ENCODE measurements at places on chromosomes 7 and 10. TPM values are rescaled to one million over a fixed set of nuclear protein-coding genes. Genes with fewer than 3 reads are reported as not detected.

GRCh38 chr10:64786989-64787388 lies 1265.8 kb downstream of the REEP3 start:
- H3K36me3 ChIP-seq = no peaks in the 10 kb centered on the region
- no peaks in the 10 kb centered on the region for H3K27me3 ChIP-seq
- no peaks in the 10 kb centered on the region for H3K4me1 ChIP-seq
- no peak overlapping the region for H3K4me3 ChIP-seq

DNA sequence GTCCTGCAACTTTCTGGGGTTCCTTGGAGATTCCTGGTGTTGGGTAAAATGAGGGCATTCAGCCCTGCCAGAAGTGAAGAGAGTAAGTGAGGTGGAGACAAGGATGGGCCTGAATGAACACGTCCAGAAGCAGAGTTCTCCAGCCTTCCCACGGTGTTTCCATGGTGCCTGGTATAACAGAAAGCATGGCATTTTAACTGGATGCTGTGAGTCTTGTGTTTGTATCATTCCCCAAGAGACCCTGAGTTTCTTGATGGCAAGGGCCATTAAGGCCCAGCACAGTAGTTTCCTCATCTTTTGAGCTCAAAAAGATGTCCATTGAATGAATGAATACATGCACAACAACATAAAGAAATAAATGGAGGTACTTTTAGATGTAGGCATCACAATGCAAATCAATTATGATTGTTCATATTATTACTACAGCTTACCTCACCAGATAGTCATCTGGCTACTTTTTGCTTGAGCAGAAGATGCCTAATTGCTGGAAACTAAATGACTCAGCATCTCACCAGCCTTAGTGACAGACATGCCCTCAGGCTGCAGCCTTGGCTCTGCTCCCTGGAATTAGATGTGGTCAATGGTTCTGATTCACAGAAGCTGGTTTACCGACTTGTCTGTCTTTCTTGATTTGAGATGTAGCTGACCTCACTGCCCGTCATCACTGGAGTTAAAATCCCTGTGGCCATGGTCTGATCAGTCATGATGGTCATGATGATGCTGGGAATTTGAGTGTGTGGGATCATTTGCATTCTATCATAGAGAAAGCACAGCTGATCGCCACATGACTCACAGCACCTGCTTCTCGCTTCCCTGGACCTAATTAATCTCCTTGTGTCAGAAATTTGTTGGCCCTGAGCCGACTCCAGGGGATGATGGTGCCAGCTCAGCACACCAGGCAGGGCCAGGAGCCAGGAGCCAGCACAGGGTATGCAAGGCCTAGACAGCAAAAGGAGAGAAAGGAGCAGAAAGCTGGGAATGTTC lies 83.9 kb downstream of the CXCL12 start:
- H3K27me3 ChIP-seq = peaks cover 3% of the 10 kb centered on the region
- H3K4me1 ChIP-seq = no peaks in the 10 kb centered on the region
- no peak overlapping the region for H3K27ac ChIP-seq
- H3K4me3 ChIP-seq = no peak overlapping the region
- no peaks in the 10 kb centered on the region for H3K36me3 ChIP-seq

GRCh38 chr7:111561654-111561903 lies 713 bp downstream of the IMMP2L start:
- H3K27me3 ChIP-seq = no peaks in the 10 kb centered on the region
- peak; percentile 11 for DNase-seq
- peak overlapping the region; percentile 94 for H3K27ac ChIP-seq
- H3K4me1 ChIP-seq = peaks cover 38% of the 10 kb centered on the region

Gene EBLN1
- total RNA-seq = not detected

GRCh38 chr7:13880789-13881188 lies 108.7 kb downstream of the ETV1 start:
- H3K4me1 ChIP-seq = no peaks in the 10 kb centered on the region
- H3K4me3 ChIP-seq = no peak overlapping the region
- H3K27me3 ChIP-seq = no peaks in the 10 kb centered on the region

DNA sequence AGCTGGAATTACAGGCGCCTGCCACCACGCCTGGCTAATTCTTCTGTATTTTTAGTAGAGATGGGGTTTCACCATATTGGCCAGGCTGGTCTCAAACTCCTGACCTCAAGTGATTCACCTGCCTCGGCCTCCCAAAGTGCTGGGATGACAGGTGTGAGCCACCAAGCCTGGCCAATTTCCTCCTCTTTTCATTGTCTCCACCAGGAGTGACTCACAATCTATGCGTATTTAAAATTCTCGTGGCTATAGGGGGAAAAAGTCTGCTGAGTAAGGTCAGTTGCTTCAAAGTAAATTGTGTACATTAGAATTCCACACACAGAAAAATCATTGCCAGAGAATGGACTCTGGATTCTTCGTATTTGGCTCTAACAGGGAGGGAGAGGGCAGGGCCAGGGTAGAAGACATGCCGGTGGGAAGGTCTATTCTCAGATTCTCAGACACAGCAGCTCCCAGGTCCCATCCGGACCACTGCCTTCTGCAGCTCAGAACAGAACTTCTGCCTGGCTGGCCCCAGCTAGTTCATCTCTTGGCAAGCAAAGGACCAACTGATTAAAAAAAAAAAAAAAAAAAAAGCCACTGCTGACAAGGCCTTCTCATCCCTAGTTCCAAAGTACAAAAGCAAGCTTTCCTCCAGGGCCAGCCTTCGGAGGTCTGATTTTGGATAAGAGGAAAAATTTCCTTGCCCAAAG lies 22.2 kb downstream of the PSPH start:
- no peak for DNase-seq
- H3K4me3 ChIP-seq = no peak overlapping the region
- no peak overlapping the region for H3K27ac ChIP-seq
- H3K36me3 ChIP-seq = peaks cover 32% of the 10 kb centered on the region

GRCh38 chr10:76885816-76886215 lies 751.8 kb downstream of the KCNMA1 start:
- H3K36me3 ChIP-seq = no peaks in the 10 kb centered on the region
- H3K4me3 ChIP-seq = no peak overlapping the region
- H3K4me1 ChIP-seq = no peaks in the 10 kb centered on the region
- DNase-seq = no peak
- no peak overlapping the region for H3K27ac ChIP-seq
- no peaks in the 10 kb centered on the region for H3K27me3 ChIP-seq

DNA sequence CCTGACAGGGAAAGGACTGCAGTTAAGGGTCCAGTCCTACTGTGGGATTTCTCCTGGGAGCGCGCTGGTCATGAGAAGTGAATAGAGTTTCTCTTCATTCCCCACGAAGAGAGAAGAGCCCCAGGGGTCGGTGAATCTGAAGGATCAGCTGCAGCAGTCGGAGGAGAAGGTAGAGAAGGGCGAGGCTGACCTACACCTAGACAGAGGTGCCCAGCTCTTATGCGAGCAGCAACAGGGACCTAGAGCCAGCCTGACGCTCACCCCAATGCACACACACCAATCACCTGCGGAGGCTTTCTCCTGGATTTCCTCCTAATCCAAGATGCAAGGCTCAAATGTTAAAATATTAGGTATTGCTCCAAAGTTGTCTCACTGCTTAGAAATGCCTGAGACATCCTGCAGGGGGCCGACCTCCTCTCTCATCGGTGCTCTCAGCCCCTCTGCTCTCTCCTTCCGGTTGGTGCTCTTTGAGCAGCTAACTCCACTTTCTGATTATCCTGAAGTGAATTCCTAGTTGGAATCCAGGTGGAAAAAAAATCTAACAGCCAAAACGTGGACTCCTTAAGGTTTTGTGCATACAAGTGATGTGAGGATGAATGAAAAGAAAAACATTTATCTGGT lies 176.4 kb downstream of the AHR start:
- H3K4me3 ChIP-seq = no peak overlapping the region
- no peak overlapping the region for H3K27ac ChIP-seq
- H3K4me1 ChIP-seq = no peaks in the 10 kb centered on the region
- DNase-seq = no peak

Gene PRPS1L1
- total RNA-seq = not detected

GRCh38 chr7:85162721-85163120 lies 24.1 kb downstream of the SEMA3D start:
- H3K27me3 ChIP-seq = no peaks in the 10 kb centered on the region
- no peaks in the 10 kb centered on the region for H3K36me3 ChIP-seq
- no peak overlapping the region for H3K27ac ChIP-seq
- no peak overlapping the region for H3K4me3 ChIP-seq
- H3K4me1 ChIP-seq = no peaks in the 10 kb centered on the region

- H3K27me3 ChIP-seq = peaks cover 59% of the 10 kb centered on the region
- no peak overlapping the region for H3K27ac ChIP-seq
- H3K4me1 ChIP-seq = peaks cover 36% of the 10 kb centered on the region
- DNase-seq = peak; percentile 33
These were observed 784 bp upstream of the SERPINE1 start for GRCh38 chr7:101125989-101126650.

Gene NPY4R
- total RNA-seq = not detected

Gene STEAP1B
- not detected for total RNA-seq

Gene NKX1-2
- total RNA-seq = not detected

DNA sequence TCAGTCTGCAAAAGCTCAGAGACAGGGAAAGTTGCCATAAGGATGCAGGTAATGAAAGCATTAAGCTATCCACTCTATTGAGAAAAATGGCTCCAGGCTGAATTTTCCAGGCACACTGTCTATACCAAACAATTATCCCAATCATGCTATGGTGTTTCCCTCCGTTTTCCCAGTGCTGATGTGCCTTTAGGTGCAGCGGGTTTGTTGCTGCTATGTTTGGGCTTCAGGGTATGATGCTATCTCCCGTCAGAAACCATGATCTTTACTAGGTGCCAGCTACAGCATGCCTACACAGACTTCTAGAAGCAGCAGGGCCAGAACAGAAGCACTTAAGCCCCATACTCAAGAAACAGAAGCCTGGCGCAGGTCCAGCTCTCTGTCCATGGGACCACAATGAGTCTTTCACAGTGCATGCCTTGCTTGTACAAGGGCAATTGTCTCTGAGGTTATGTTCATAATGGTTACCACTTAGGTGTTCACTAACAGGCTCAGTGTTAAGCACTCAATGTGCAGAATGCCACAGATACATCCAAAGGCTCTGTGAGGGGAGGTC lies 19.4 kb downstream of the STEAP1B start:
- no peaks in the 10 kb centered on the region for H3K4me1 ChIP-seq
- no peak for DNase-seq
- H3K27me3 ChIP-seq = no peaks in the 10 kb centered on the region
- no peaks in the 10 kb centered on the region for H3K36me3 ChIP-seq
- H3K27ac ChIP-seq = no peak overlapping the region

- H3K4me1 ChIP-seq = no peaks in the 10 kb centered on the region
- H3K36me3 ChIP-seq = no peaks in the 10 kb centered on the region
- no peak overlapping the region for H3K27ac ChIP-seq
These were observed 33.8 kb upstream of the INPP5A start for GRCh38 chr10:132503581-132504421.

DNA sequence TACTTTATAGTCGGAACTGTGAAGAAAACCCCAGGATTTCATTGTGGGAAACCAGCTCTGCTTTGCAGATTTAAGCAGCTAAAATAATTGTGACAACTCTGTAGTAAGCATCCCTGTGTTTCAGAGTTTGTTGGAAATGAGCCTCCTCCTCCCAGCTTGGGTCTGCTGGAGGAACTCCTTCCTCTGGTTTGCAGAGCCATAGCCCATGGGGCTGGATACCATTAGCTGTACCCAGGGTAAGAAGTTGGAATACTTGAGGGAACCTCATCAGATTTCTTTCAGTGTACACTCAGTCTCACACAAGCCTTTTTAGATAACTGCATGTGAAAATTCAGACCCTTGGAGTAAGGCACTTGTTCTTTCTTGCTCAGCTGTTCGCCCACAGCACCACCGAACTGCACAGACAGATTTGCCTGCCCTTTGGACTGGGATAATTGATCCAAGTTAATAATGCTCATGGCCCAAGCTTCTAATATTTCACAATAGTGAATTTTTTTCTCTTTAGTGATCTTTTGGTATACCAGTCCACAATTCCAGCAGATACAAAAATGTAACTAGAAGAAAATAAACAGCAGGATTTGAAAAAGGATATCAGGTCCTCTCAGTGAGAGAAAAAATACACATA lies 467.4 kb upstream of the FZD8 start:
- H3K27me3 ChIP-seq = no peaks in the 10 kb centered on the region
- DNase-seq = no peak
- H3K36me3 ChIP-seq = no peaks in the 10 kb centered on the region
- no peak overlapping the region for H3K27ac ChIP-seq

DNA sequence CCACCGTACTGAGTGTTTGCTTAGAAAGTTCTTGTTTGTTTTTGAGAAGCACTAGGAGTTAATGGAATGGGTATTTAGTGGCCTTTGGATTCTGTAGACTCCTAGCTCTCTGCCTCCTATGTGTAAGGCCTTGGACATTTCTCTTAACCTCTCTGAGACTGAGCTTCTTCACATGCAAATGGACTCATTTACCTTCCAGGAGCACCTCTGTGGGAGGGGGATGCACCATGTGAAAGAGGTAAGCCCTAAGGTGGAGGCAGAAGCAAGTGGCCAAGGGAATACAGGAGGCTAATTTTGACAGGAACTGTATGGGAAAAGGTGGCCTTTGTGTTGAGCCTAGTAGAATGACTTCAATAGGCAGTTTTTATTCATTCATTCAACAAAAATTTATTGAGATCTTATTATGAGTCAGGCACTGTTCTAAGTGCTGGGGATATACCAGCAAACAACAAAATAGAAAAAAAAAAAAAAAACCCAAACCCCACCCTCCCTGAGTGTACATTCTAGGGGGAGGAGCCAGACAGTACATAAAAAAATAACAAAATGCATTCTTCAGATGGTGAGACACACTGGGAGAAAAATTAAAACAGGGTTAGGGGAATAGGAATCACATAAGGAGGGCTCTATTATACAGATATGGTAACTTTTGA lies 9.2 kb upstream of the EPHA1 start:
- peaks cover 3% of the 10 kb centered on the region for H3K36me3 ChIP-seq
- no peak for DNase-seq
- peaks cover 10% of the 10 kb centered on the region for H3K4me1 ChIP-seq
- no peak overlapping the region for H3K27ac ChIP-seq
- no peak overlapping the region for H3K4me3 ChIP-seq

Gene CALCR
- not detected for total RNA-seq

DNA sequence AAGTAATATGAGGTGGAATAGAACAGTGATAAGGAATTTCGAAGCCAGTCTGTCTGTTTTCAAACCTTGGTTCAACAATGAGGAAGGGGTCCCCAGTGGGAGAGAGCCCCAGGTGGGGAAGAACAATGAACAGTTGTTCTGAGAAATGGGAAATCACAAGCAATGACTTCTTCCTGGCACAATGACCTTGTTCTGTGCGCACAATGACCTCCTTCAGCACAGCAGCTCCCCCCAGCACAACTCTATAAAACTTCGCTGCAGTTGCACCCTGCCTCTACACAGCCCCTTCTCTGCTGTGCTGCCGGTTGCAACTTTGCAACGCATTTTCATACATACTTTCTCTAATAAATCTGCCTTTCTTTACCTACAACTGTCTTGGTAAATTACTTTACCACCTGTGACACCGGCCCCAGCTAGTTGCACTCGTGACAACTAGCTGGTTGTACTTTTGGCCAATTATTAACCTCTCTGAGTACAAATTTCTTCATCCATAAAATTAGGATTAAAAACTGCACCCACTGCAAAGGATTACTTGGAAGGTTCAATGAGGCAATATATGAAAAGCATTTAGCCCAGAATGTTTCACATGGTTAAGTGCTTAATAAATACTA lies 40.5 kb downstream of the ASB4 start:
- H3K4me1 ChIP-seq = no peaks in the 10 kb centered on the region
- no peak for DNase-seq
- no peak overlapping the region for H3K27ac ChIP-seq

All from activated CD8-positive, alpha-beta T cell treated with anti-CD3 and anti-CD28 coated beads for 36 hours (primary cell).